ENCODE measurements at places on chromosomes 2 and 18. TPM values are rescaled to one million over a fixed set of nuclear protein-coding genes. Genes with fewer than 3 reads are reported as not detected.

C2orf81 gene
- 3.5 TPM for total RNA-seq

KIF5C gene
- 14.6 TPM for total RNA-seq

FOXD4L1 gene
- total RNA-seq = not detected

IL1R2 gene
- total RNA-seq = not detected

ACTR3 gene
- 402 TPM for total RNA-seq

PRSS56 gene
- not detected for total RNA-seq

FZD7 gene
- total RNA-seq = 10.8 TPM

GNLY gene
- total RNA-seq = not detected

LRATD1 gene
- total RNA-seq = not detected

ALLC gene
- not detected for total RNA-seq

GRHL1 gene
- total RNA-seq = 0.57 TPM

THOC1 gene
- total RNA-seq = 52.6 TPM

BCL11A gene
- not detected for total RNA-seq

BOK gene
- 0.60 TPM for total RNA-seq

TMEM182 gene
- 1.2 TPM for total RNA-seq

SETBP1 gene
- total RNA-seq = 0.10 TPM

CHAC2 gene
- total RNA-seq = 30.9 TPM

Data from A172 (cell line).